ENCODE measurements at places on chromosomes 11 and 22. TPM values are rescaled to one million over a fixed set of nuclear protein-coding genes. Genes with fewer than 3 reads are reported as not detected.

DNA sequence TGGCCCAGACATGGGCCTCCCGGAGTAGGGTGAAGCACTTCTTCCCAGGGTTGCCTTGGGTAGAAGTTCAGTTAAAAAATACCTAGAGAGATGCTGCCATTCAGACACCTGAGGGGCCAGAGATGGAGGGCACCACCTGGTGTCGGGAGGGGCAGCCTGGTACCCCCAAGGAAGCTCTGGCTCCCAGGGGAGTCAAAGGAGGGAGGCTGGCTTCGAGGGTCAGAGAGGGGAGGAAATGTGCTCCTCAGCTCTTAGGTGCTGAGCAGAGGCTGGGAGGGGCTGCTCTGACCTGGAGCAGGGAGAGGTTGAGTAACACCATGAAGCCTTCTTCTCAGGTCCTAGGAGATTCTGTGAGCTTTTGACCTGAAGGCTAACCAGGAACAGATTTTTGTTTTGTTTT is 1.1 kb downstream of the USP35 start:
- no peak for DNase-seq

DNA sequence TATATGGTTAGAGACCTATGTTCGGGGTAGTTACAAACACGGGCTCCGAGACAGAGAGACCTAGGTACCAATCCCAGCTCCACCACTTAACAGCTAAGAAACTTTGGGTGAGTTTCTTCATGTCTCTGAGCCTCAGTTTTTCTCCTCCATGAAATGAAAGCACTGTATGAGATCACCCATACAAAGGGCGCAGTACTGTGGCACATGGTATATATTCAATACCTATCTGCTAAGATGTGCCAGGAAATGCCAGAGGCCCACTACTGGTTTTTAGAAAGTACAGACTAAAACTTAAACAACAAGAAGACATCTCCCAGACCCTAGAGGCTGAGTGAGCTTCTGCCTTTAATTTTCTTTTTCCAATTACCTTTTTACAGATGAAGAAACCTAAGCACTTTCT is 69.5 kb downstream of the SLC1A2 start:
- DNase-seq: no peak

NXPE2 gene
- not detected for total RNA-seq

DNA sequence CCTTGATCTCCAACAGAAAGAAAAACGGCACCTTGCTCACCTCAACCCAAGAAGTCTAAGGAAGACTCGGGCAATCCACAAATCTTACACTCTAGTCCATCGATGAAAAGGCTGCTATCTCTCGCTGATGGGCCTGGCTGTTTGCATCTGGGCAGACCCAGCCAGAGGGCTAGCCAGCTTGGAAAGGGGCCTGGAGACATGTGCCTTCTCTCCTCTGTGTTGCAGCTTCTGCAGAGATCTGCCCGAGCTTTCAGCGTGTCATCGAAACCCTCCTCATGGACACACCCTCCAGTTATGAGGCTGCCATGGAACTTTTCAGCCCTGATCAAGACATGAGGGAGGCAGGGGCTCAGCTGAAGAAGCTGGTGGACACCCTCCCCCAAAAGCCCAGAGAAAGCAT is 3.2 kb downstream of the SCGB1A1 start:
- DNase-seq: no peak

GRCh38 chr11:12822392-12823022 is 148.3 kb downstream of the TEAD1 start:
- no peak for DNase-seq

GRCh38 chr11:36774603-36775002 is 176.6 kb upstream of the RAG2 start:
- DNase-seq: peak; percentile 48

- DNase-seq: no peak
Observed at GRCh38 chr11:75839851-75840250, 24.8 kb downstream of the UVRAG start.

GRCh38 chr11:69309631-69310280 is 15.8 kb downstream of the MYEOV start:
- no peak for DNase-seq

SLC22A6 gene
- not detected for total RNA-seq

GRCh38 chr11:28820296-28820989 is 712.3 kb downstream of the METTL15 start:
- DNase-seq: no peak

GRCh38 chr11:128421577-128422330 is 165.6 kb downstream of the ETS1 start:
- DNase-seq: peak; percentile 18

DNA sequence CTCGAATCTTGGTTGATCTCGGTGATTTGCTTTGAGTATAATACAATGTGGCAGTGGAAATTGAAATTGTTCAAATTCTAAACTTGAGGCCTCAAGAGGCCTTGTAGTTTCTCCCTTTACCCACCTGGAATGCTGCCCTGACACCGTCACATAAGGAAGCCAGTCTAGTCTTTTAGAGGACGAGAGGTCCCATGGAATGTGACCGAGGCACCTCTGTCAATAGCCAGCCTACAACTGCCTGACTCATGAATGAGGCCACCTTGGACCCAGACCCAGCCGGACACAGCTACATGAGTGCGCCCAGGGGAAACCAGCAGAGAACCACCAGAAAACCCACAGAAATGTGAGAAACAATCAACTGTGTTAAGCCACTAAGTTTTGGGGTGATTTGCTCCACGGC is 52.5 kb downstream of the RPL27A start:
- no peak for DNase-seq

- no peak for DNase-seq
Observed at GRCh38 chr11:62104816-62105653, 18.8 kb upstream of the INCENP start.

- no peak for DNase-seq
Observed at GRCh38 chr11:120401506-120401905, 65.3 kb downstream of the ARHGEF12 start.

VPREB1 gene
- not detected for total RNA-seq

- DNase-seq: no peak
Observed at GRCh38 chr11:40285558-40285957, 1173.9 kb downstream of the LRRC4C start.

DNA sequence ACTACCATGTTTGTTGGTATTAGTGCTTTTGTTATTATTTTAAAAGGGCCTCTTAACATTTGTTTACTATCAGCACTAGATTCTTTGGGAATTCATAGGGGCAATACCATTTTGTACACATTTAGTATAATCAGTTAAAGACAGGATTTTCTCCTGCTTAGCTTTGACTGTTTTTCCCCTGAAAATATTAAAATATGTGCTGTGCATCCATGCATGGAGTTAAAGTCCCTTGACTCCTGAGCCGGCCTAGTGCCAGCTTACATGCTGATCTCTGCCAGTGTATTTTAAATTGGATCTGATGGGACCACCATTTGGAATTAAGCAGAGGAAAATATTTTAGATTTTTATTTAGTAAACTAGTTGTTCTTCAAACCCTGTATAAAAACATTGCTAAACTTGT is 161.4 kb downstream of the METTL15 start:
- DNase-seq: no peak

FOLH1 gene
- total RNA-seq: not detected

DNA sequence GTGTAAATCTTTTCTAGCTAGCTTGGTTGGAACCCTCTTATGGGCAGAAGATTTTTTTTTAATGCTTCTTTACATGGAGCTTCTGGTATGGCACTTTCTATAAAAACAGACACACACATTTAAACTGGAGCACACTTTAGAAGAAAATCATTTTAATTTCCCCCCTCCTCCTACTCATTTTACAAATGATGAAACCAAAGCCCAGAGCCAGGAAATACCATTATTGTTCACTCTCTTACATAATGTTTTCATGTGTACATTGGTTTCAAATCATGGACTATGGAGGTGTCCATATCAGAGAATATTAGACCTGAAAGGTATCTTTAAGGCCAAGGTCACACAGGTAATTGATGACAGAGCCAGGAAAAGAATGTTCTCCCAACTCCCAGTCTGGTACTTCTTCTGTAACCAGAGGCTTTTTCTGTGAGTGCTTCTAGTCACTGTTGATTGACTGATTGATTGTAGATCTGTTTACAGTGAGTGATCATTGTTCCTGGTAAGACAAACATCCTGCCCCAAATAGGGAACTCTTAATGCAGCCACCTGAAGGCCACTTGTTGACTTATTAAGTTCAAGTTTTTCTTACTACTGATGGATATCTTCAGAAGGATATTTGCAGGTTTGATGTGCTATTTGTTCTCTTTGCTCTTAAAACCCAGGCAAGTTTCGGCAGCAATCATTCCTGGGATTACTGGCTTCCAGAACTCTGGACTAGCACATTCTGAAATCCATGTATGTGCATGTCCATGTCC is 26.8 kb upstream of the ME3 start:
- DNase-seq: no peak

DNA sequence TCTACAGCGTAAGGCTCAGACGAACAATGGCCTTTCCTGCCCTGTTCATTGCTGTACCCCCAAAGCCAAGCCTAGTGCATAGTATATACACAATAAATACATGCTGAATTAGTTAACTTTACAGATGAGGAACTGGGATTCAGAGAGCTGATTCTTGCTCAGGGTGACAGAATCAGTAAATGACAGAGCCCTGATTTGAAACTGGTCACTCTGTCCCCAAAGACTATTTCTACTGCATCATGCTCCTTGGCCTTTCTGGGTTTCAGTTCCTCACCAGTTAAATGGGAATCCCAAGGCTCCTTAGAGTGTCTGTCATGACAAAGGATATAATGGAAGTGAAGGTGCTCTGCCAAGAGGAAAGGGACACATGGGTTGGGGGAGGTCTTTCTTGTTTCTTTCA is 50.5 kb upstream of the TSKU start:
- no peak for DNase-seq

- peak; percentile 48 for DNase-seq
Observed at GRCh38 chr11:13384908-13385640, 77.9 kb downstream of the BTBD10 start.

GRCh38 chr11:94656968-94657367 is 89.8 kb downstream of the PIWIL4 start:
- no peak for DNase-seq

DNA sequence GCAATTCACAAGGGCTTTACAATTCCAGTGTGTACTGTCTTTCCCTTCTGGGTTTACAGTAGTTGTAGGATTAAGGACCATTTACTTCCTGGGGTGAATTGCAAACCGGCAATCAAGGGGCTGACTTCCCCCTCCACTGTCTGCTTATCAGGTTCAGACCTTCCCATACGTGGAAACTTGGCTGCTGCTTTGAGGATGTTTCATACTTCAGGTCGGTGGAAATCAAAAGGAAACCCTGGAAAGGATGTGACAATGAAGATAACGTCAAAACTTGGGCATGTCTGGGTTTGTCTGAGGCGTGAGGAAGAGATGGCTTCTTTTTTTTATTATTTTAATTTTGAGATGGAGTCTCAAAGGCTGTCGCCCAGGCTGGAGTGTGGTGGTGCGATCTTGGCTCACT is 2.1 kb upstream of the RTCB start:
- no peak for DNase-seq

GRCh38 chr11:35796562-35796961 is 134.0 kb downstream of the TRIM44 start:
- peak; percentile 79 for DNase-seq

MS4A6A gene
- not detected for total RNA-seq

OSM gene
- not detected for total RNA-seq

DNA sequence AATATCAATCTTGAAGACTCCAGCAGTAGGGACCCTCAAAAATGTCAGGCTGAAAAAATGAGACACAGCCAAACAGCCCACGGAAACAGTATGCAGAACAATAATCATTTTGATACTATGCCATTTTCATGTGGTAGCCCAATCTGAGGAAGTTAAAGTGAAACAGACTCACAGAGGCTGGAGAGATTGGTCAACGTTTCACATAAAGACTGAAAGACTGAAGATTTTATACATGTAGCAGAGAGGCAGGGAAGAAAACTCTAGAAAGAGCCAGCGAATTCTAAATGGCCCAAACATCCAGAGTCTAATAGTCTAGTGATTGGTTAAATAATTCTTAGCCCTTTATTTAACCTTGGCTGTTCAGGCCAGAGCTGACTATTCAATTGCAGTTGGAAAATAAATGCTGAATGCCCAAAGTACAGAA is 49.4 kb downstream of the MAML2 start:
- no peak for DNase-seq

All from A172 (cell line).